ENCODE measurements at places on chromosomes 11 and 22.

- DNase-seq, result peak; percentile 35
These were observed 545 bp upstream of the TIRAP start for GRCh38 chr11:126282361-126282735.

GRCh38 chr11:42407341-42407740 lies 904.5 kb upstream of the API5 start:
- DNase-seq, result peak; percentile 37

GRCh38 chr11:106072804-106073203 lies 4.3 kb downstream of the KBTBD3 start:
- no peak for DNase-seq

DNA sequence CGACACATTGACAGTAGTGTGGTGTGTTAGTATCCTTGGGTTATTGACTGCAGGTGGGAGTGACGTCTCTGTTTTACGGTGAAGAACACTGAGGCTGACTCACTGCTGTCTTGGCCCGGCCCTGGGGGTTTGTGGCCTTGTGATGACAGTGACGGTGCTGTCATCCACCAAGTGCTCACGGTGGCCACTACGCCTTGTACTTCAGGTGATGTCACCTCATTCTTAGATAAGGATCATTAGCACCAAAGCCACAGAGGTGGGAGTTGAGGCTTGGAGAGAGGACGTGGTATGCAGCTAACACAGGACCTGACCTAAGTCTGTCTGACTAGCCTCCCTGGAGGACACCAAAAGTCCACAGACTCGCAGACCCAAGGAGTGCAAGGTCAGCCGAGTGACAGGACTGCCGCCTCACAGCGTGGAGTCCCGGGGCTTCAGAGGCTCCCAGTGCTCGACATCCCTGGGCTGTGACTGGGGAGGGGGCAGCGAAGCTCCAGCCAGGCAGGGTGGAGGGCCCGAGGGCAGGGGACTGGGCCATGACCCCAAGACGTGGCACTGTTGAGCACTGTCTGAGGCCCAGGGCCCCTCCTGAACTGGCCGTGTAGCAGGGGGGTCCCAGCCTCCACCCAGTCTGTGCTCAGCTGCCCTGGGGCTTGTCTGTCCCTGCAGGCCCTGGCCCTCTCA lies 56.5 kb downstream of the NAT10 start:
- no peak for DNase-seq

GRCh38 chr11:2268729-2269600 lies 1.4 kb downstream of the ASCL2 start:
- DNase-seq, result no peak

- no peak for DNase-seq
These were observed 20.9 kb downstream of the OR10D3 start for GRCh38 chr11:124204008-124204407.

DNA sequence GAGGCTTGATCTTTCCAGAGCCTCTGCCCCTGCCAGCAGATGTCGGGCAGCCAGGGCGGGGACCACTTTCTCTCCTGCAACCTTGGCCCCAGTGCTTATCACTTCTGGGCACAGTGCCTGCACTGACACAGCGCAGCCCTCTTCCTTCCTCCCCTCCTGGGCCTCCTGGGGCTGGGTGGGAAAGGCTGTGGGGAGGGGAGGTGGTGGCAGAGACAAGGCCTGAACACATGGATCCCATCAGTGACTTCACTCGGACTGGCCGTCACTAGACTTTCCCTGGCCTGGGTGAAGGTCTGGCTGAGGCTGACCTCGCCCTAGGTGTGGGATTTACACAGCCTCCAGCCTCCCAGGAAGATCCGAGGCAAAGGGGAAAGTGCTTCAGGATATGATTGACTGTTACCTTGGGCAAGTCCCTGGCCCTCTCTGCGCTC lies 68.1 kb downstream of the LRRC32 start:
- no peak for DNase-seq

GRCh38 chr11:33016654-33017053 lies 976 bp downstream of the DEPDC7 start:
- no peak for DNase-seq

GRCh38 chr22:40187389-40187788 lies 9.7 kb downstream of the TNRC6B start:
- DNase-seq, result no peak

DNA sequence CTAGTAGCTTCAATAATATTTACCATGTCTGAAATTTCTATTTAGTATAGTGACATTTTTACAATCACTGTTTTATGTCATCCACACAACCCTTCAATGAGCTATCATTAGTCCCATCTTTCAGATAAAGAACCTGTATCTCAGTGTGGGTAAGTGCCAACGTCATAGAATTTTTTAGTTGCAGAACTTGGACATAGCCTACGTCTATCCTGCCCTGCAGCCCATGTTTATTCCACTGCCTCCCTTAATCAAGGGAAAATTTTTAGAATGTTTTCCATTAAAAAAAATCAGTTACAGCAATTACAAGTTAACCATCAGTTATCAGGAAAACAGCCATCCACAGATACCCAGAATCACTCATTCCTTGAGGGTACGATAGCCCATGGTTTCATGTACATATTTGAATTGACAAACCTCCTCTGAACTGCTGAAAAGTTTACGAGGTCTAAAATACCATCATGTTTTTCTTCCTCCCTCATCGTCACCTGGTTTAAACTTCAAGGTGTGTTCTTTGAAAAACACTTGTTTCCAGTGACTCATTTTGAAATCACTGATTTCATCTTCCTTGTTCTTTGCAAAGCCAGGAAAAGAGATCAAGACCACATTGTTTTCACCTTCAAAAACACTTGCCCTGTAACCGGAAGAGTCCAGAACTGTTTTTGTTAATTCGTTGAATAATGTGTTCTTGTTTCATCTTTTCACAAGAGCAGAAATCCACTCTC lies 100.9 kb downstream of the FAM76B start:
- DNase-seq, result no peak

- DNase-seq, result peak; percentile 78
These were observed 34.2 kb downstream of the PHF21B start for GRCh38 chr22:44975427-44976262.

DNA sequence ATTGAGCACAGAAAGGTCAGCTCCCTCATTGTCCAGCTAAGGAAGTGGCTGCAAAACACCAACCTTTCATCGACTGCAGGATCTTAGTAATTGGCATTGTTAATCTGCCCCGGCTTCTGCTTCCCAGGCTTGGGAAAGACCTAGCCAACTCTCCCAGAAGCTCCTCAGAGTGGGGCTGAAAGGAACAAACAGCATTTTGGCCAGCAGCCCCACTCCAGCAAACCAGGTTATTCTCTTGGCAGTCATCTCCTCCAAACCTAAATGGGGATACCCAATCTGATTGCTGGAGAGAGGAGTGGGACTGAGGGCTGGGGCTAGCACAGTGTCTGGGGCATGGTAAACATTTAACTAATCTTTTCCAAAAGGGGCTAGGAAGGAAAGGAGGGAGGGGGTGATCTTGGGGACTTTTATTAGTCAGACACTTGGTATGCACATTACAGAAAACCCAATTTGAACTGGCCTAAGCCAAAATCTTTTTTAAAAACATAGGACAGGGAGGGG lies 294.4 kb downstream of the MN1 start:
- DNase-seq, result no peak

- DNase-seq, result no peak
These were observed at the start of gene CASP5 for GRCh38 chr11:105023003-105023402. Gene CASP5, minus strand, starts transcription at chr11:105023168. Its CDS starts 32 bp downstream, at chr11:105023136.

- no peak for DNase-seq
These were observed 17.7 kb downstream of the APLP2 start for GRCh38 chr11:130087294-130087926.

DNA sequence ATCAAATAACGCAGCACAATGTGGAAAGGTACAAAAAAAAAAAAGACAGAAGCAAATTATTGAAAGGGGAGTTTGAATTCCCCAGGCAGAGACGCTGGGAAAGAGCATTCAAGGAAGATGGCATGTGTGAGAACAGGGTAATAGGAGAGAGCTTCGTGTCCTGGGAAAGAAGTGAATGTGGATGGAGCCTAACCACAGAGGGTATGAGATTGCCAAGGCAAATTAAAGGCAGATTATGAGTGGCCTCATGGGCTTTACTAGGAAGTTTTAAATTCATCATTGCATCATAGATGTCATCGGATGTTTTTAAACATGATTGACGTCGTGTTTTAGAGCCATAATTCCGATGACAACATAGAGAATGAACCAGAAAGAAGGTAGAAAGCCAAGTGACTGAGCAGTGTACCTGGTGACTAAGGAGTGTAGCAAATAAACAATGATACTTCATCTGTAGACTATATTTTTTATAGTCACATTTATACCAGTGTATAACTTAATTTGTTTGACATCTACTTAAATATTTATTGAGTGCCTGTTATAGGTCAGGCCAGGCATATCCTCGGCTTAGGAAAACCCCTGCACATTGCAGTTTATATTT lies 151.4 kb downstream of the MSANTD4 start:
- DNase-seq, result no peak

DNA sequence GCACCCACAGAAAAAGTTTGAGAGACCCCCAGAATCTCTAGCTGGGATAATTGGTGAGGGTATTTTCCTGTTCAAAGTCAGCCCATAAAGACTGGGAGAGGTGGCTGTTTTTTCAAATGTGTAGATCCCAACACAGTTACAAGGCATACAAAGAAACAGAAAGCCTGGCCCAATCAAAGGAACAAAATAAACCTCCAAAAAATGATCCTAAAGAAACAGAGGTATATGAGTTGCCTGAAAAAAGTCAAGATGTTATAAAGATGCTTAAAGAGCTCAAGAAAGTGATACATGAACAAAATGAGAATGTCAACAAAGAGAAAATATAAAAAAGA lies 40.2 kb upstream of the MMP12 start:
- DNase-seq, result no peak

DNA sequence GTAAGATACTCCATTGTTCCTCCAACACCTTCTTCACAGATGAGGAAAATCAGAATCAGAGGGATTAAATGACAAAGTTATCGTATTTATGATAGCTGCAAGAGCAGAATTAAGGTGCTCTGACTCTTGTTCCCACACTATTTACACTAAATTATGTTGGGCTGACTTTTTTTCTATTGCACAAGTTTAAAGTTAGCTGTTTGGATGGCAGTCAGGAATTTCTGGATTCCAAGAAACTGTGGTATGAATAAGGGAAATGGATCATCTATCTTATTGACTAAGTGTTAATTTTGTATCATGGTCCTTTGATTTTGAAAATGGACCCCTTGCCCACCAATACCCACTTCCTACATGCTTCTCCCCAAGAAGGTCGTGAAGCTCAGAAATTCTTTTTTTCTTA lies 19.9 kb upstream of the APOA1 start:
- no peak for DNase-seq

DNA sequence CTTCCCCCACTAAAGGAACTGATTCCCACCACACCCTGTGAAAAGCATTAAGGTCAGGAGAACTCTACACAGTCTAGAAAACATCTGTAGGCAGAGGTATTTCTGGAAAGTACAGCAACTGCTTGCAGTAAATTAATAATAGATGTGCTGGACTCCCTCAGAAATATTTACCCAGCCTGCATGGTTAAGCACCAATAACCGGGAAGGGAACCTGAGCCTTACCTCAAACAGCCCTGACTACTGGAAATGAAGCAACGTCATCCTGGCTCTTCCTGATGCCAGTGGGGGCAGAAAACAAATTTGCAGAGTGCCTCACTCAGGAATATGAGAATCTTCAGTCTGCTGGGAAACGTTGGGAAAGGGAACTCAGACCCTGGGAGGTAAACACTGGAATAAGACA lies 318.1 kb downstream of the TENM4 start:
- DNase-seq, result no peak

GRCh38 chr11:134223836-134224709 lies at the start of the genes NCAPD3 and VPS26B:
Gene NCAPD3, minus strand, starts transcription at chr11:134223967. Its CDS starts 41 bp downstream, at chr11:134223926.
Gene VPS26B, plus strand, starts transcription at chr11:134224671. Its CDS starts 452 bp downstream, at chr11:134225123.
- DNase-seq, result peak; percentile 97

DNA sequence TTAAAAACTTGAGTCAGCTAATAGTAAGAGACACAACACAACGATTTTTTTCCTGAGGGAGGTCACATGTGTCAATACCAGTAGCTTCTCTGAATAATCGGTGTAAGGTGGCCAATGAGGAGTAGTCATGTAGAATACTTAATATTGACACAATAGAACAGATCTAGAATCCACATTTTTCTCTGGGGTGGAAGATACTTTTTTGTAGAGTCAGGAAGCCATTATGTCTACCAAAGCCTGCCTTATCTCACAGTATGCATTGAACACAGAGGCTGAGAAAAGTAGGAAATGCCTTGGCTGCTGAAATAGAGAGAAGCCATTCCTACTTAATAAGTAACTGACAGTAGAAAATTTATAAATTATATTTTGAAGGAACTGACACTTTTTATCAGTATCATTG lies 725.0 kb downstream of the METTL15 start:
- no peak for DNase-seq

GRCh38 chr11:64180891-64181290 lies 5.1 kb upstream of the STIP1 start:
- no peak for DNase-seq

GRCh38 chr11:30683176-30683575 lies 97.0 kb upstream of the MPPED2 start:
- DNase-seq, result no peak

- no peak for DNase-seq
These were observed 311.9 kb downstream of the GUCY1A2 start for GRCh38 chr11:106706355-106706754.

DNA sequence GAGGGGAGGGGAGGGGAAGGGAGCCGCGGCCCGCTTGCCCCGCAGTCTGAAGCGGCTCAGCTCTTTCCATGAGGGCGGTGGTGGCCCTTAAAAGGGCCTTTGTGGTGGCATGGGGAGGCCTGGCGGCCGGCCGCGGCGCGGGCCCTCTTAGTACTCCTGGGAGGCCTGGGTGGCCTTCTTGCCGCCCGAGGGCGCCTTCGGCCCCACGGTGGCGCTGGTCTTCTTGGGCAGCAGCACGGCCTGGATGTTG lies 6.9 kb downstream of the DPAGT1 start:
- DNase-seq, result no peak

GRCh38 chr11:122394313-122394712 lies 261.2 kb upstream of the UBASH3B start:
- DNase-seq, result no peak

- no peak for DNase-seq
These were observed 9.4 kb upstream of the ADAMTS8 start for GRCh38 chr11:130437848-130438247.

DNA sequence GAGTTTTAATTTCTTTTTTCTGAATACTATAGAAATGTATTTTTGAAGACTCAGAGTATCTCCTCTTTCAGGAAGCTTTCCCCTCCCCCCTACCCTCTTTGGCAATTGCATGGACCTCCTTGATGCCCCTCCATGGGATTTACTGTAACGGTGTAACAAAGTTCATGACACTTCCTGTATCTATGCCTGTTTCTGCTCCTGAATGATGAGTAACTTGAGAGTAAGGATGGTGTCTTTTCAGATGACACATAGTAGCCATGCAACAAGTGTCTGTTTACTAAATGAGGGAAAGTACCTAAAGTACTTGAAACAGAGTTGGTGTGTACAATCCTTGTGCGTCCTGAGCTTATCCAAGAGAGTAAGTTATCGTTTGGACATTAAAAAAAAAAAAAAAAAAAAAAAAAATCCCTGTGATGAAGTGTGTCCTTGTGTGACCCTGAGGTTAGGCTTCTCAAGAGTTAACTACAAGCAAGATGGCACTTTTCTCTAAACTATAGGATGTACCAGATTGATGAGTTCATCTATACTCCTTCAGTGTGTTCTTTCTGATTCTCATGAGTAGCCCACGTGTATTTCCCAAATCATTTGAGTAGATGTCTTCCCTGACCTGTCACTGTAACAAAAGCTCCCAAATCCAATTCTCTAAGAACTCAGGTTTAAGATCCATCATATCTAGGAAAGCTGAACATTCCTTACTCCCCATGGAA lies 7.4 kb downstream of the ETS1 start:
- no peak for DNase-seq

Measured in OCI-LY7 (cell line).